ENCODE measurements at places on chromosomes 12 and 14. TPM values are rescaled to one million over a fixed set of nuclear protein-coding genes. Genes with fewer than 3 reads are reported as not detected.

- H3K4me1 ChIP-seq, result peaks cover 3% of the 10 kb centered on the region
- no peak overlapping the region for H3K4me3 ChIP-seq
- H3K27ac ChIP-seq, result no peak overlapping the region
Observed at GRCh38 chr14:103006991-103007520, 50.3 kb downstream of the CDC42BPB start.

- H3K4me3 ChIP-seq, result no peak overlapping the region
- no peaks in the 10 kb centered on the region for H3K36me3 ChIP-seq
- H3K27ac ChIP-seq, result peak overlapping the region; percentile 68
Observed at GRCh38 chr14:67941456-67942018, 122.0 kb downstream of the RAD51B start.

GRCh38 chr14:23910101-23910875 is 43.3 kb upstream of the DHRS4 start:
- no peak for DNase-seq
- no peaks in the 10 kb centered on the region for H3K27me3 ChIP-seq
- no peak overlapping the region for H3K27ac ChIP-seq
- H3K4me1 ChIP-seq, result no peaks in the 10 kb centered on the region
- no peaks in the 10 kb centered on the region for H3K36me3 ChIP-seq

GRCh38 chr14:96781371-96781770 is 15.8 kb upstream of the VRK1 start:
- H3K4me1 ChIP-seq, result no peaks in the 10 kb centered on the region
- no peak overlapping the region for H3K4me3 ChIP-seq
- H3K36me3 ChIP-seq, result no peaks in the 10 kb centered on the region

GRCh38 chr12:91952916-91953315 is 192.7 kb downstream of the BTG1 start:
- no peaks in the 10 kb centered on the region for H3K4me1 ChIP-seq
- H3K27ac ChIP-seq, result no peak overlapping the region
- no peak for DNase-seq

GRCh38 chr12:103494734-103495468 is 867 bp downstream of the C12orf42 start:
- H3K36me3 ChIP-seq, result no peaks in the 10 kb centered on the region
- H3K27me3 ChIP-seq, result no peaks in the 10 kb centered on the region
- DNase-seq, result no peak
- H3K4me1 ChIP-seq, result peaks cover 6% of the 10 kb centered on the region
- peak overlapping the region; percentile 62 for H3K4me3 ChIP-seq

GRCh38 chr12:89117448-89118034 is 234.8 kb downstream of the DUSP6 start:
- no peak overlapping the region for H3K4me3 ChIP-seq
- H3K27ac ChIP-seq, result no peak overlapping the region
- H3K4me1 ChIP-seq, result no peaks in the 10 kb centered on the region

- no peaks in the 10 kb centered on the region for H3K4me1 ChIP-seq
- no peak for DNase-seq
- no peaks in the 10 kb centered on the region for H3K27me3 ChIP-seq
- peak overlapping the region; percentile 3 for H3K27ac ChIP-seq
Observed at GRCh38 chr12:47237751-47238211, 158.0 kb upstream of the AMIGO2 start.

- peak within 1 kb of the TSS; percentile 82 for H3K4me3 ChIP-seq
- no peaks in the 10 kb centered on the region for H3K36me3 ChIP-seq
- DNase-seq, result peak; percentile 91
- no peaks in the 10 kb centered on the region for H3K4me1 ChIP-seq
- H3K27me3 ChIP-seq, result no peaks in the 10 kb centered on the region
- peak within 1 kb of the TSS; percentile 93 for H3K27ac ChIP-seq
Observed at GRCh38 chr14:49692811-49693734, at the start of gene KLHDC1. Gene KLHDC1 (plus strand): TSS chr14:49693120. CDS start chr14:49693195, 75 bp downstream.

DNA sequence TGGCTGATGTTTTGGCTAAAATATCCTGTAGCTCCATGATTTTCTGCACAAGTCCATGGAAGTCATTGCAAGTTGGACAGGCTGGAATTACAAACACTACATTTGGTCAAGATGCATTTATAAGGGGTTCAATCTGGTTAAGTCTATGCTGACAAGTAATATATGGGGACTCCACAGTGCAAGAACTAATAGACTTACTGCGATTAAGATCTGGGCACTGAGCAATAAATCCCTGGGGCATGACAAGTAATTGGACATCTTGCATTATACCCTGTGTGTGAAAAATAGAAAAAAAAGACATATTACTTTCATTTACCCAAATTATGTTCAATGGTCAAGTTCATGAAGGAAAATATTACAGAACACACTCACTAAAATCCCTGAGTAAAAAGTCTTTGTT is 99.1 kb downstream of the NELL2 start:
- H3K36me3 ChIP-seq, result no peaks in the 10 kb centered on the region
- H3K4me3 ChIP-seq, result no peak overlapping the region
- H3K4me1 ChIP-seq, result no peaks in the 10 kb centered on the region
- DNase-seq, result no peak

DNA sequence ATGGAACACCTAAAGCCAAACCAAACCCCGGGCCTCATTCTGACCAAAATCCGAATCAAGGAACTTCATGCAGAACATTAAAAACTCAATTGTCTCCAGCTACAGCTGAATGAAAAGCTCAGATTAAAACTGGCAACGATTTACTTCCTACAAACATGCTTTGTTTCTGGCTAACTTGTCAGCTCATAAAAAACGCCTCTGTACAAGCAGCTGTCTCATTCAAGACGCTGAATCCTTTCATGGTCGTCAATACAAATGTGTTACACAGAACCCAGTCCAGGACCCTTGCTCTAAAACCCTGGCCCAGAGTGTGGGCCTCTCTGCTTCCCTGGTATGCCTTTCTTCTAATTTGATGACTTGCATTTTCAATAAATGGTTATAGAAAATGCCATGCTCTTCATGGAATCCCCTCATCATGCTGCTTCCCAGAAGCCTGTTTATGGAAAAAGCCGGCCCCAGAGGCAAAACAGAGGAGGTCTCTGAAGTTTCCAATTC is 183.1 kb downstream of the PHLDA1 start:
- H3K4me3 ChIP-seq, result no peak overlapping the region
- no peaks in the 10 kb centered on the region for H3K36me3 ChIP-seq
- peaks cover 10% of the 10 kb centered on the region for H3K4me1 ChIP-seq
- H3K27me3 ChIP-seq, result no peaks in the 10 kb centered on the region
- no peak for DNase-seq

GRCh38 chr14:34711169-34711568 is 3.2 kb downstream of the CFL2 start:
- H3K4me1 ChIP-seq, result no peaks in the 10 kb centered on the region
- H3K27me3 ChIP-seq, result no peaks in the 10 kb centered on the region
- H3K4me3 ChIP-seq, result no peak overlapping the region

DNA sequence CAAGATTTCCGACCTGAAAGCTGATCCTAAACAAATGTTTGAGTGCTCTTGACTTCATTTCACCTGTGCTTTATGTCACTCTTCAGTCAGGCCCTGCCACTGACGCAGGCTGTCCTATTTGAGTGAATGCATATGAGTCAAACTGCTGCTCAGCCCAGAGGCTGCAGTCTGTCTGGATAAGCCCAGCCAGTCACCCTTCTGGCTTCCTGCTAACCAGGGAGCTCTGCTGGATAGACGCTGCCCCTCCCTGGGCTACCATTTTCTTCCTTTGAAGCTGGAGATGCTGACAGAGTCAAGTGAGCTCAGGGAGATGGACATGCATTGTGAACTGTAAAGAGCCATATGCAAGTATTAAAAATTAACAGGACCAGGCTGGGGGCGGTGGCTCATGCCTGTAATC is 5.1 kb upstream of the TUNAR start:
- H3K27ac ChIP-seq, result no peak overlapping the region
- peak; percentile 40 for DNase-seq
- H3K4me1 ChIP-seq, result peaks cover 8% of the 10 kb centered on the region
- no peaks in the 10 kb centered on the region for H3K36me3 ChIP-seq

DNA sequence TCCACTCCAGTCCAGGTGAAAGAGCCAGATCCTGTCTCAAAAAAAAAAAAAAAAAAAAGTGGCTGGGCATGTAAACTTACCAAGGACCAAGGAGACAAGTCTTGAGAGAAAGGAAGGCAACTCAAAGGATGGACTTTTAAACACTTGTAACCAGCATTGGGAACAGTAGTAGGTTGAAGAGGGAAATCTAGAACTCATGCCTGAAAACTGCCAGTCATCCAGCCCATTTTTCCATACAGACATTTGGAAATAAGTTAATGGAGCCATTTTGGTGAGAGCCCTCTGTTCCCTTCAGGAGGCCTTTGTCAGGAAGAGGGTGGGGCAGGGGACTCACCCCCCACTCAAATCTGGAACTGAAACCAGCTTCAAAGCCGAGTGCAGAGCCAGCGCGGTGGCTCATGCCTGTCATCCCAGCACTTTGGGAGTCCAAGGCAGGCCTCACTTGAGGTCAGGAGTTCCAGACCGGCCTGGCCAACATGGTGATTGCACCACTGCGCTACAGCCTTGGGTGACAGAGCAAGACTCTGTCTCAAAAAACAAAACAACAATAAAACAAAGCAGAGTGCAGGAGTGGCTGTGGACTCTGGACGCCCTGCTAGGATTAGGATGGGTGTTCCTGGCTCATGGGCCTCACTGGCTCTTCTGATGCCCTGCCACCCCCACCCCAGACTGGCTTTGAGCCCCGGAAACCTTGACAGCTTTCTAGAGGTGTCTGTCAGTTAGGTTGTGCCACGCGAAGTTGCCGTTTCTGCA is 1.6 kb upstream of the MLXIP start:
- no peaks in the 10 kb centered on the region for H3K36me3 ChIP-seq
- H3K27ac ChIP-seq, result no peak overlapping the region
- H3K27me3 ChIP-seq, result no peaks in the 10 kb centered on the region

DNA sequence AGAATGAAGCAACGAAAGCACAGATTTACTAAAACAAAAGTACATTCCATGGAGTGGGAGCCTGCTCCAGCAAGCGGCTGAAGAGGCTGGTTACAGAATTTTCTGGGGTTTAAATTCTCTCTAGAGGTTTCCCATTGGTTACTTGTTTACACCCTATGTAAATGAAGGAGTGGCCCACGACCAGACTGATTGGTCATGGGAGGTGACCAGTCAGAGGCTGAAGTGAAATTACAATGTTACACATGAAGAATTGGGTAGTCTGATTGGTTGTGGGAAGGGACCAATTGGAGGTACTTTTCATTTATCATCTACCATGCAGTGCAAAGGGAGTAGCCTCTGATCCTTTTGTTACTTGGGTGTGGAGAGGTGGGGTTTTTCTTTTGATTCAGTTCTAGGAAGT is 36.2 kb upstream of the APPL2 start:
- no peak overlapping the region for H3K27ac ChIP-seq
- H3K36me3 ChIP-seq, result no peaks in the 10 kb centered on the region
- H3K27me3 ChIP-seq, result no peaks in the 10 kb centered on the region
- H3K4me1 ChIP-seq, result no peaks in the 10 kb centered on the region

Gene SLC39A5
- total RNA-seq, result not detected
